ENCODE measurements at places on chromosomes 5 and 9.

GRCh38 chr9:32965999-32966722 is 35.3 kb downstream of the APTX start:
- DNase-seq: no peak

DNA sequence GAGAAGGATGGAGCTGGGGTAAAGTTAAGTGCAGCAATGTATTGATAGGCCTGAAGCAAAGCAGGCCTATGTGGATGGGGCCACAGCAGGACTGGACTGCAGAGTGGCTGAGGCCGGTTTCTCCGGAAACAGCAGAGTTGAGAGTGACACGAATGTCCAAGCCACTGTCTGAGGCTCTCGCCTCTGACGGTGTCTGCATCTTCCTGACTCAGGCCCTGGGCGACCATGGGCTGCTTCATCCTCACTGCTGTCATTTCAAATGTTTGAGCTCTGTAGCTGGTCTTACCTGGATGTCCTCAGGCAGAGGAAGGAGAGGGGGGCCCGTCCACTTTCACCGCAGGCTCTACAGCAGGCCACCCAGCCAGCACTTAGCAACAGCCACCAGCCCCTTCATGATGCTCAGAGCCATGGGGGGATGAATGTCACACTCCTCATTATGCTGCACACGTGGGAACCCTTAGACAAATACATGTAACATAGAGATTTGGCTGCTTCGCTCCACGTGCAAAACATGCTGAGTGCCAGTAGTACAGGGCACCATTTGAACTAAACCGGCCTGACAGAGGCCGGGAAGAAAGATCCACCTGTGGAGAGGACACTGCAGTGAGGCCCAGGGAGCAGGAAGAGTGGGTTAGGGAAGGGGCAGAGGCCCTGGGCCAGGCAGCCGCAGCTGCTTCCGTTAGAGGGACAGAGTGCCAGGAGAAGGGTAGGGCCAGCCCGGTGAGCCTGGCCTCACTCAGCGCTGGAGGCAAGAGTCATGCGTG is 31.7 kb upstream of the NXNL2 start:
- no peak for DNase-seq

- no peak for DNase-seq
Measured at GRCh38 chr5:39164016-39164415, 55.3 kb downstream of the FYB1 start.

GRCh38 chr9:90442723-90443122 is 199.9 kb downstream of the DIRAS2 start:
- DNase-seq: no peak

DNA sequence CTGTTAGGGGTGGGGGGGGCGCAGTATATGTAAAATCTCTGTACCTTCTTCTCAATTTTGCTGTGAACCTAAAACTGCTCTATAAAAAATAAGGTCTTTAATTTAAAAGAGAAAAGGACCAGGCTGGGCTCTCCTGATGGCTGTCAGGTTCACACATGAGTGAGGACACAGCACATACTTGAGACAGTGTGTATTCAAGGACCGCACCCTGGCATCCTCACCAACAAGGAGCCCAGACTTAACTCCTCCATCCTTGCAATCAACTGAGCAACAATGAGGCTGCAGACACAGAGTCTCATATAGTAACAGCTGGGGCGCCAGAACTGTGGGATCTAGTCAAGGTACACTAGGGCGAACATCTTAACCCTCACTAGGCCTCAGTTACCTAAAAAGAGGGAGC is 9.8 kb downstream of the TNIP1 start:
- DNase-seq: no peak

DNA sequence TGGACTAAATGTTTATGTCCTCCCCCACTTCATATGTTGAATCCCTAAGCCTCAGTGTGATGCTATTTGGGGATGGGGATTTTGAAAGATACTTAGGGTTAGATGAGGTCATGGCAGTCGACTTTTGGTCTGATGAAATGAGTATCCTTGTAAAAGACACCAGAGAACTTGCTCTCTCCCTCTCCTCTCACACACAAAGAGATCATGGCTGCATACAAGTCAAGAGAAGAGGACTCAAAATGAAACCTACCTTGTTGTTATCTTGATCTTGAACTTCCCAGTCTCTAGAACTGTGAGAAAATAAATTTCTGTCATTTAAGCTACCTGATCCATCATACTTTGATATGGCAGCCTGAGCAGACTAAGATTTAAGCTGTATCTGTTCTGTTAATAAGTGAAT is 144.0 kb upstream of the HAPLN1 start:
- no peak for DNase-seq

DNA sequence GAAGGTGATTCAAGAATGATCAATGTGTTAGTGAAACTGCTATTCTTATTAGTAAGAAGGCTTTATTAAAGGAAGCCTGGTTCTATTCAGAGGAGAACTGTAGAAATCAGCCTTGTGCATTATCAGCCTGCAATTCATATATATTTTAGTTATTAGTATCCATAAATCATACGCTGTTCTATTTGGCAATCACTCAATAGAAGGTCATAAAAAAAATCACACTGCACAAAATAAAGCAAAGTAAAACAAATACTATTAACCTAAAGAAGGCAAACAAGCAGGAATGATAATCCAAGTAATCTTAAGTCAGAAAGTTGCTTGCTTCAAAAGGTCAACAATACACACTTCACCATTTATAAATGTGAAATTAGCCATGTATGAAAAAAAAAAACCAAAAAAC is 138.1 kb downstream of the PDE4D start:
- DNase-seq: no peak

DNA sequence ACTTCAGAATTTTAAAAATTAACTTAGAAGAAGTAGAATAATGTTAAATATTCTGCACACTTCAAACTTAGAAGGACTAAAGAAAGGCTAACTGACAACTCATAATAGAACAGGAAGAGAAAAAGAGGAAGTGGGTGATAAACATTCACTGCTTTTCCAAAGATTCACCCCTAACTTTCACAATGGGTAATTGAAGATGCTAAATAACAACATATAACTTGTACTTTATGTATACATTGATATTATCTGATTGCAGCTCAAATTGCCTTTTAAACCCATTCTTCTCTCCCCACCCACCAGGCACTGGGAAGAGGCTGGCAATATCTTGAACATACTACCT is 376.6 kb downstream of the EFNA5 start:
- no peak for DNase-seq

DNA sequence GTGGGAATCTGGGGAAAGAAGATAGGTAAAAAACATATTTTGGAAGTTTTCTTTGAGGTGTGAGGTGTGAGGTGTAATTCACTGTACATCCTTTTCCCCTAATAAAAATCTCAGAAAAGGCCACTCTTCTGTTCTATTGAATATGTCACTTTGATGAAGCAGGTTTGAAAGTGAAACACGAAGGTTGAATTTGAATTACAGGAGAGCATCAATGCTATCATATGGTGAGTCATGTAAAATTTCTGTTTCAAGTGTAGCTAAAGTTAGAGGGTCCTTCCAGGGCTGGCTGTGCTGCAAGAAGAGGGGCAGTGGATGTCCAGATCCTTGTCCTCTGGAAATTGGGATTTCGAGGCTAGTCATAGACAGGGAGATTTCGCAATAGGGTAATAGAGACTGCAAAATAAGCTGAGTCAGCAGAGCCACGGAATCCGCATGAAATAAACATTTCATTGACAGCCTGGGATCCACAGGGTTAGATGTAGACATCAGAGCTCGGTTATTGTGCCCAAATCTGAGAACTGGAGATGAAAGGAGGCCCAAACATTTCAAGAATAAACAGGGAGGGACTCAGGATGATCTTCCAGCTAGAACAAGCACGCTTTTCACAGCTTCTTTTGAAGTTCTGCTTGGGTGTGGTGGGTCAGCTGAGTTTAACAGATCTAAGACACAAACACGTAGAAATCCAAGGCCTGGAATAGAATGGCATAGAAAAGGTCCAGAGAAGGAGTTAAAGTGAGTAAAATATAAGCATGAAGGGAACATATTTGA is 194.4 kb upstream of the CDKN2B start:
- no peak for DNase-seq

- DNase-seq: no peak
Measured at GRCh38 chr9:6460189-6460768, 47.3 kb downstream of the UHRF2 start.

GRCh38 chr5:58450811-58451629 is 8.9 kb downstream of the PLK2 start:
- no peak for DNase-seq

- no peak for DNase-seq
Measured at GRCh38 chr5:89292487-89292886, 409.5 kb upstream of the MEF2C start.

DNA sequence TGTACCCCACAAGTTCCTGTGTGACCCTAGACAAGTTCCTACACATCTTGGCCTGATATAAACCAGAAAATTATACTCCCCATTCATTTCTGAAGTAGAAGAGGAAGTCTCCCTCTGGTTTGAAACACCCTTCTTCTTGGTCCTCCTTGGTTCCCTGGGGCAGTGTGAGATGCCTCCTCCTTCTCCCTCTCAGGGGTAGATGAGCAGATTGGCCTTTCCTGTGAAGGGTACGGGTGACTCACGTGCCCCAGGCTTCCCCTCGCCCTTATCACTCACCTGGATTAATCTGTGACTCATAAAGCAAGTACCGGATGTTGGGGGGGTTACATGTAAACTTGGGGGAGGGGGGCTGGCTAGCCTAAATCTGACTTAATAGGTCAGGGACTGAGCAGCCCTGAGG is 11.1 kb upstream of the AQP3 start:
- DNase-seq: peak; percentile 33

DNA sequence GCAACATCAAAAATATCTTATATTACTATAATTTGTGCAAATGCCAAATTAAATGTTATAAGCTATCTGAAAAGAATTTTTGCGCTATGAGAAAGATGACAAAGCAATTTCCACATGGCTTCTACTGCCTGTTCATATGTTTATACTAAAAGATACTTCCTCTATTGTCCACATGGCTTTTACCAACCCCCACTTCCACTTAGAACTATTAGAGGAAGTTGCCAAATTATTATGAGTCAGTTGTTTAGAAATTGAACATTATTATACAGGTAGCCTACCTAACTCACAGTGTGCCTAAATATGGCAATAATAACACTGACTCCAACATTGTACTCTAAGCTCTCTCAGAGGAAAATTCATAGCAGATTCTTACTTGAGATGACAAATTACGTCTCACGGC is 37.6 kb upstream of the SLC27A6 start:
- no peak for DNase-seq

DNA sequence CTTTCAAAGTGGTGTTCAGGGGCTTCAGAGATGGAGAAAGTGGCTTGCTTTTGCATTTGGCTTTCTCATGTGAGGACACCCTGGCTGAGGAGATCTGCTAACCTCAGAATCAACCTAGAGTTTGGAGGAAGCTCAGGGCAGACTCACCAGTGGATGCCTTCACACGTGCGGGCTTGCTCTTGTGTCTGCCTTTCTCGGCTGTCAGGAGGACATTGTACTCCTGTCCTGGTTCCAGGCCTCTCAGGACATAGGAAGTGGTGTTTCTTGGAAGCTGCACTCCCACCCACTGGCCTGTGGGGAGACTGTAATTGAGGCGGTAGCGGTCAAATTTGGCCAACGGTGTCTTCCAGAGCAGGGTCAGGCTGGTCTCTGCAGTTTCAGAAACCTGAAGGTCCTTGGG is 44.5 kb downstream of the TNC start:
- no peak for DNase-seq

DNA sequence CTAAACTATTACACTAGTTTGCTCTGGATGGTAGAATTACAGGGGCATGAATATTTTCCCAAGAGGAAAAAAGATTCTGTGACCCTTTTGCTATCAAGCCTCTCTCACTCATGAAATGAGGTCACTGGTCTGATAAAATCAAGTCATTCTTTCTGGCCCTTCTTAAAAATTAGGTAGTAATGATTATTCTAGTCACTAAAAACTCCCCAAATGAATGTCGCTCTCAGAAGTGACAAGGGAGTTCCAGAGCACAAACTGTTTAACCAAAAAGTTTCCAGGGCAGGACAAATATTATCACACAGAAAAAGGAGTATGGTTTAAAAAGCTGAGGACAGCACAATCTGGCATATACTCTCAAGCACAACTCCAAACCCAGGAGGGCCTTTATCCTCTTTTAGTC is 12.5 kb downstream of the ERMP1 start:
- DNase-seq: no peak

DNA sequence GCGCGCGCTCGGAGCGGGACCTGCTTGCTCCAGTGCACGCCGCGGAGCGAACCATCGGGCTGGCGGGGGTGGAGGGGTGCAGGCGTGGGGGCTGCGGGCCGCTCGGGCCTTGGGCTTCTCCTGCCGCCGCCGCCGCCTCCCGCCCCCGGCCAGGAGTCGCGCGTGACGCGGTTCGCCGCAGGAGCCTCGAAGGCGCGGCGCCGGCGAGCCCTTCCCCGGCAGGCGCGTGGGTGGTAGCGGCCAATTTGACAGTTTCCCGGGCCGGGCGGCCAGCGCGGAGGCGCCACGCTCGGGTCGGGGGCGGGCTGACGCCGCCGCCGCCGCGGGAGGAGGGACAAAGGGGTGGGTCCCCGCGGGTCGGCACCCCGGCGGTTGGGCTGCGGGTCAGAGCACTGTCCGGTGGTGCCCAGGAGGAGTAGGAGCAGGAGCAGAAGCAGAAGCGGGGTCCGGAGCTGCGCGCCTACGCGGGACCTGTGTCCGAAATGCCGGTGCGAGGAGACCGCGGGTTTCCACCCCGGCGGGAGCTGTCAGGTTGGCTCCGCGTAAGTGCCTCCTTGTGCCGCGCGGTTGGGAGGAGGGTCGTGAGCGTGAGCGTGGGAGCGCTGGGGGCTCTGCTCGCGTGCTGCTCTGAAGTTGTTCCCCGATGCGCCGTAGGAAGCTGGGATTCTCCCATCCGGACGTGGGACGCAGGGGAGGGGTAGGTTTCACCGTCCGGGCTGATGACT is at the start of gene TJP2:
Gene TJP2 (plus strand): TSS at position 387 of the 725 bp plus-strand sequence. CDS start 96 bp downstream, at position 483.
- no peak for DNase-seq

DNA sequence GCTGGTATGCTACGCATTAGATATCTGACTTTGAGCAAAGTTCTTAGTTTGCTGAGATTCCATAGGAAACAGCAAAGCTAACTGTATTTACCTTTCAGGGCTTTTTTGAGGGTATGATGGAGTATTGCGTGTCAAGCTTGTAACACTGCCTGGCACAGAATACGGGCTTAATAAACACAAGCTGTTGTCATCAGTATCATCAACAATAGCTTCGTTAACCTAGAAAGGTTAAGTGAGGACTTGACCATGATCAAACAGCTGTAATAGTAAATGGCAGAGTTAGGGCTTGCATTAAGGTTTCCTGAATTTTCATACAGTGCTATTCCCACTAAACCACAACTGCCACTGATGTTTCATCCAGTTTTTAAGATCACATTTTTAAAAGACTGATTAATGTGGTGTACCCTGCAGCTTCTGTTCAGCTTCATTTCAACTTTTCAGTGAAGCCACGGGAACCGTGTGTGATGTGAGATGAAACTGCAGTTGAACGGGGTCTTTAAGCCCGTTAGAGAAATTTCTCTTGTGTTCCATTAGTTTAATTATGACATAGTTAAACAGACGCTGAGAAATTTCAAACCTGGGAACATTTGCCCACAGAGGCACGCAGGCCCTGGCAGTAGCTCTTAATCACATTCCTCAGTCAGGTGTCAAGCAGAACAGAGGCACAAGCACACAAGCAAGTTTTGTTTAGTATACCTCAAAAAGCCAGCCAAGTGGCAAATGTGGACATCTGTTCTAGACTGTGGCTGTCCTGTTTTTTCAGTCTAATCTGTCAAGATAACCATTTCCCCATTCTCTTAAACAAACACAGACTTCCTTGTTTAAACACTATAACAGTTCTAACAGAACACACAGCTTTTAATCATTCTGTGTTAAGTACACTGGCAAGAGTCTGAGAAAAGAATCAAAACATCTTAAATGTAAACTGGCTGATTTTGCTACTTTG is 147.1 kb downstream of the ZNF608 start:
- no peak for DNase-seq

All from stimulated activated CD4-positive, alpha-beta T cell treated with anti-CD3 and anti-CD28 coated beads, Interleukin-1b, Interleukin-23, amount 100 ng/mL, for 1 hour (primary cell).